Activated naive CD4-positive, alpha-beta T cell treated with anti-CD3 and anti-CD28 coated beads for 36 hours (primary cell): ENCODE measurements at places on chromosomes 11 and 22. TPM values are rescaled to one million over a fixed set of nuclear protein-coding genes. Genes with fewer than 3 reads are reported as not detected.

- DNase-seq = no peak
Observed at GRCh38 chr11:74288911-74289310, 22.5 kb downstream of the P4HA3 start.

DNA sequence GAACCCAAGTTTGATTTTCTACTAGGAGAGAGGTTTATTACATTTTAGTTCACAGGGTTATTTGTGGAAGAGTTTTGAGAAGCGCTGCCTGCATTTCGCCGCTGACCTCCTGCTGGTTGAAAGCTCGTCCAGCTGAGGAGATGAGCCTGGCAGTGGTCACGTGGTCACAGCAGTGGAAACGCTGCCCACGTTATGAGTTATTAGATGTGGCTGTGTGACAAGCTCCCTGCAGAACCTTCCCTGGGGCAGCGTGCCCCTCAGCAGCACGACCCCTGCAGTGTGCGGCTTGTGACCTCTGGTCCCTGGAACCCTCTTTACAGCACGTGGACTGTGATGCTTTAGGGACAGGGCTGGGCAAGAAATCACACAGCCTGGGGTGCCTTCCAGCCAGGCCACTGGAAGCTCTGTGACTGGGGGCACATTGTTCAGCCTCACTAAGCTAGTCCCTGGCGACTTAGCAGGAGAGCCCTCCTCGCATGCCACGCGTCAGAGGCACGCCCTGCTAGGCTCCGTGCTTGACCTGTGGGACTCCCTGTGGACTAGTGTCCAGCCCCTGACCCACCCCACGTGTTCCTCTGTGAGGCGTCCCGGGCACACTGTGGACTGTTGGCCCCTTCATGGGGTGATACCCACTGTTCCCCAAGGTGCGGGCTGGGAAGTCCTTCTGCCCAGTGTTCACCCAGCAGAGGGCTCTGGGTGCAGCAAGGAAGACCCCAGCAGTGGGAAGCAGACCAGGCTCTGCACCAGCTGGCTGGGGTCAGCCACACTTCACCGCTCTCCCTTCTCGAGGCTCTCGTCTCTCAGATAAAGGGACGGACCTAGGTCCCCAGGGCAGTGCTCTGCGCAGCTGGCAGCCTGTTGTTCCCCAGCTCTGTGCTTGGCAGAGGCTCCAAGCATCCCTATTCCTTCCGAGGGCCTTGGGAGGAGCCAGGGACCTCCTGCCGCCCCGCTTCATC lies 349.5 kb downstream of the TBC1D22A start:
- no peak for DNase-seq

NRIP3 gene
- 3.5 TPM for total RNA-seq

BIRC3 gene
- 100 TPM for total RNA-seq

GRCh38 chr11:131838016-131838415 lies 467.6 kb downstream of the NTM start:
- DNase-seq = no peak

DNA sequence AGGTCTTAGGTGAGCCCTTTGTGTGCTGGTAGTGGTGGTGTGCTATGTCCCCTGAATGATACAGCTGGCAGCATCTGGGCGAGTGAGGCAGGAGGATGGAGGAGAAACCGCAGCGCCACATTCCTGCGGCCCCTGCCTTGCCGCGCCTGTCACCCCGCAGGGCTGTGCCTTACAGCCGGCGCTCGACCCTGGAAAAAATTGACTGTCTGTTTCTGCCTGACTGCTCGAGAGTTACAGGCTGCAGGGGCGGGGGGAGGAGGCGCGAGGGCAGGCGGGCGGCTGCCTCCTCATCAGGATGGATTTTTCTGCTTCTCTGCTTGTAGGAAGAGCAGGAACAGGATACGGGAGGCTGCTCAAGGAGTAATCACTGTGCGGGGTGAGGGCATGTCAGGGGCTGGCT lies 443.4 kb downstream of the MIAT start:
- DNase-seq = no peak

DNA sequence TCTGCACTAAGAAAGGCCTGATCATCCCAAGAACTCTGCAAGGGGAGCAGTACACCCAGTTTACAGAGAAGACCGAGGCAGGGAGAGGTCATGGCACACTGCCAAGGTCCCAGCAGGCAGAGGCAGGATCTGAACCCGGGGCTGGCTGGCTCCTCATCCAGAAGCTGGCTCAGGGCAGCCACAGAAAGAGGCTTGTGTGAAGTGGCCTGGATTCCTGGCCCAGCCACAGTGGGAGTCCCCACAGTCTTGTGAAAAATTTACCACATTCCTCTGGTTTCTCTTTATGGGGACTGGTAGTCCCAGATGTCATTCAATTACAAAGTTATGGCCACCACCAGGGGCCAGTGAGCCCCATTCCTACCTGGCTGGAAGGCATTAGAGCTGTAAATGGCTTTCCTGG lies 440.5 kb downstream of the MIAT start:
- no peak for DNase-seq

GLB1L2 gene
- total RNA-seq = 9.3 TPM

MUC2 gene
- total RNA-seq = not detected

DNA sequence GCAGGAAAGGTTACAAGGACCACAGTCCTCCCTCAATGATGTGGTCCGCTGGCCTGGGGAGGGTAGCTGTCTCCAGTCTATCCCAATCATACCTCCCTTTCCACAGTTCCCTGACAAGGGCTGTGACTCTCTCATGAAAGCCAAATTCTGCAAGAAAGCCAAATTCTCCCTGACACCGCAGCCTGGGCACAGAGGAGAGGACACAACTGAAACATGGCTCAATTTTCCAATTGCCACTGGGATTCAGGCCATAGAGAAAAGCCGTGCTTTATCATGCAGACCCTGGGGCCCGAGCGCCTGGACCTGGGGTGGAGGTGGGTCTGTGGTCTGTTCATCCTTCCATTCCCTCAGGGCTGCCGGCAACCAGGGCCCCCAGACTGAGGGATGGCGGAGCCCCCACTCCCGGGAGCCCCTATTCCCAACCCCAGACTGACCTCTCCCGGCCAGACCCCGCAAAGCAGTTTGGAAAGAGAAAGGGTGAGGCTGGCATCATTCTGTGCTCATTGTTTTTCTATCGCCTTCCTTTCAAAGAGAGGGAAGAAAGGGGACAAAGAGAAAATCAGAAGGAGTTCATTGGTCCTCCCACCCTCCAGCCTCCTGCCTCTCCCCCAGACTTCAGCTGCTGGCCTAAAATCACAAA lies 239.5 kb downstream of the BUD13 start:
- DNase-seq = no peak

DNA sequence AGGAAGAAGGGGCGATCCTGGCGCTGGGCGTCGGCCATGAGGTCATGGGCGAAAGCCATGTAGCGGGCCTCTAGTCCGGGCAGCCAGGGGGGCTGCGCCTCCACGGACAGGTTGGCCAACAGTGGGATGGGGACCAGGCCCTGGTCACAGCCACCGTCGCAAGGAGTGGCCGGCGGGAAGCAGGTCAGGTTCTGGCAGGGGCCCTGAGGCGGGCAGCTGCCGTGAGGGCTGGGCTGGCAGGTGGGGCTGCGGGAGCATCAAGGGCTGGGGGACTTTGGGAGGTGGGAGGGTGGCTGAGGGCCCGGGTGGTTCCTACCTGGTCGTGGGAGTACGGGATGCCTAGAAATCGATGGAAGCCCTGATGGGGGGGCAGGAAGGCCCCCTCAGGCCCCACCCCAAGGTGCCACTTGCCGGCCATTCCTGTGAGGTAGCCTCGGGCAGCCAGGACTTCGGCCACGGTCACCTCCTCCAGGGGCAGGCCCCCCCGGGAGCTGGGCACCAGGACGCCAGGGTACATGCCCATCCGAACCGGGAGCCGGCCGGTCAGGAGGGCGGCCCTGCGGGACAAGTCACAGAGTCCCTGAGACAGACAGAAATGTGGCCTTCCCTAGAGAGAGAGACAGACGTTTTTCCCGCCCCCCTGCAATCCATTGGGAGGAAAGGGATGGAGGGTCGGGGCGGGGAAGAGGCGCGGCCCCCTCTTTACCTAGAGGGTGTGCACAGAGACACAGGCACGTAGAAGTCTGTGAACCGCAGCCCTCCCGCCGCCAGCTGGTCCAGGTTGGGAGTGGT lies 906 bp downstream of the ARSA start:
- no peak for DNase-seq

DNA sequence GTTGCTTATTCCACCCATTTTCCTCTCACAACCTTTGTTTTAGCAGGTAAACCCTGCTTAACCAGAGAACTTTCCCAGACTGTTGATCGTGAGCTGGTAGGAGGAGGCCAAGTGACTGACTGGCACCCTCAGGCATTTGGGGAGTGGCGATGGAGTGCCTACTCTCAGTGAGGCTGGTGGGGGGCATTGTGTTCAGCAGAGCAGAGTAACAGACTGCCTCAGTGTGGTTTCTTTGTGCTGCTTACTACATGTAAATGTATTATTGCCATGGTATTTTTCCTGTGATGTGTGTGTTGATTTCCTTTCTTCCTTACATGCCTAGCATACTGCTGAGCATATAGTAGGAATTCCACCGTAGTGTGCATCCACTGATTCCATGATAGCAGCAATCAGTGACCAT lies 2.6 kb downstream of the MARK2 start:
- DNase-seq = no peak

DNA sequence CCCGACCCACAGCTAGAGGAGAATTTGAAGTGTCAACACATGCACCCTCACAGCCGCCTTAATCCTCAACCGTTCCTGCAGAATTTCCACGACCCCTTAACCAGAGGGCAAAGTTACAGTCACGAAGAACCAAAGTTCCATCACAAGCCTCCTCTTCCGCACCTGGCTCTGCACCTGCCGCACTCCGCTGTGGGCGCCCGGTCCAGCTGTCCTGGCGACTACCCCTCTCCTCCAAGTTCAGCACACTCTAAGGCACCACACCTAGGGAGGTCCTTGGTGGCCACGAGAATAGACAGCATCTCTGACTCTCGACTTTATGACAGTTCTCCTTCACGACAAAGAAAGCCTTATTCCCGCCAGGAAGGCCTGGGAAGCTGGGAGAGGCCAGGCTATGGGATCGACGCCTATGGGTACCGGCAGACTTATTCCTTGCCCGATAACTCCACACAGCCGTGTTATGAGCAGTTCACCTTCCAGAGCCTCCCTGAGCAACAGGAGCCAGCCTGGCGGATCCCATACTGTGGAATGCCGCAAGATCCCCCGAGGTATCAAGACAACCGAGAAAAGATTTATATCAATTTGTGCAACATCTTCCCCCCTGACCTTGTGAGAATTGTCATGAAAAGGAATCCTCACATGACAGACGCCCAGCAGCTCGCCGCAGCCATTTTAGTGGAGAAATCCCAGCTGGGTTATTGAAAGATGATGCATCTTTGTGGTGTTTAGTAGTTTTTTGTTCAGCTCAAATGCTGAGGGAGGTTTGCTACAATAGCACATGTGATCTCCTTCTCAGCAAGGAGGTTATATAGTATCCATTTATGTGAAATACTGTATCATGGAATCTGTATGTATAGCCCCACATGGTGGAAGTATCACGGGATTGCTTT lies 72.1 kb downstream of the ZC3H12C start:
- DNase-seq = no peak
